T-helper 1 cell (primary cell): ENCODE measurements at places on chromosomes 5 and 9.

DNA sequence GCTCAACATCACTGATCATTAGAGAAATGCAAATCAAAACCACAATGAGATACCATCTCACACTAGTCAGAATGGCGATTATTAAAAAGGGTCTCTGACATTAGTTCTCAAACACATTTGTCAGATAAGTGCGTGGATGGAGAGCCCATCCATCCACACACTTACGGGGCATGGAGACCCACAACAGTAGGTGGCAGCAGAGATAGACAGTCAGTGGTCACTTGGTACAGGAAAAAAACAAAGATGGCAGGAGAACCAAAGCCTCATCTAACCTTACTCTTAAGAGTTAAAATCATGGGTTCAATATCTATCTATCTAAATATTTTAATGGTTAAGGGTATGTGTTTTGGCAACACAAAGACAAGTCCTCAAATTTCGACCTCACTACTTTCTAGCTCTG is 1378.7 kb upstream of the C9orf72 start:
- DNase-seq: no peak

DNA sequence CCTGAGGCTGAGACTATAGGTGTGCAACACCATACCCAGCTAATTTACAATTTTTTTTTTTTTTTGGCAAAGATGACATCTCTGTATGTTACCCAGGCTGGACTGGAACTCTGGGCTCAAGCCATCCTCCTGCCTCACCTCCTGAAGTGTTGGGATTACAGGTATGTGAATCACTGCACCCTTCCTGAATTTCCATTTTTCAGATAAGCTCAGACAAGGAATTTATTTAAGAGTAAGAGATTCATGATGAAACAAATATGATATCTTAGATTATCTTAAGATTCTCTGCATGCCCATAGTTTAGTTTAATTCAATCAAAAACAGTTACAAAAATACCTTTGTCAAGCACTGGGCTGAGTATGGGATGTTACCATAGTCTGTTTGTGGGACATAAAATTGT is 128.4 kb upstream of the BASP1 start:
- DNase-seq: no peak

DNA sequence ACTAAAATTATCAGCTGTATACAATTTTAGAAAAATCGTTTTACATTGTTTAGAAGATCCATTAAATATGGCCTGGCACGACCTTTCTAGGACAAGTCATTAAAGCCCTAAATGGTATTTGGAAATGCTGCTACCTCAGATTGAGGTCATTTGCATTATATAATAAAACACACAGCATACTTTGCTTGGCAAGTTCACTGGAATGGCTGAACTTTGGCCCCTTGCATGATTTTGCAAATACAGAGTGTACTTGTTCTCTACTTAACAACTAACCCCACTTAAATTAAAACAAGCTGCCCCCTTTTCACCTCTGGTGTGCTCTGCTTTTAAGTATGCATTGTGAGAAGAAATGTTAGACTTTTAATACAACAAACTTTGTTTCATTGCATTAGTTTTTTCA is 860.1 kb downstream of the PTPRD start:
- no peak for DNase-seq

- DNase-seq: no peak
Measured at GRCh38 chr5:174688441-174689354, 35.7 kb upstream of the MSX2 start.

DNA sequence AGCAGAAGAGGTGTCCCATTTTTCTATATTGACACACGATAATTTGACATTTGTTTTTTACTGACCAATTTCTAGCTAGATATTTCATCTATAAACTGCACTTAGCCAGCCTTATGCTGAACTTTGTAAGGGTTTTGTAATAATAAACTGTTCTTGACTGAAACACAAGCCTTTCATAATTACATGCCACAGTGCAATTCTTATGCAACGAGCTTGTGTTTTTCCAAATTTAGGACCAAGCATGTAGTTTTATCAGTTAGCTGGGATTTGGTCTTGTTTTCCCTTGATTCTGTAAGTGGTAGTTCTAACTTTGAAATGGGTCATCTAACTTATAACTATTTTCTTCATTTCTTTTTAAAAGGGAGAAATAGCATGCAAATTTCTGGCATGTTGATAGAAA is 1.3 kb upstream of the LURAP1L start:
- DNase-seq: no peak

DNA sequence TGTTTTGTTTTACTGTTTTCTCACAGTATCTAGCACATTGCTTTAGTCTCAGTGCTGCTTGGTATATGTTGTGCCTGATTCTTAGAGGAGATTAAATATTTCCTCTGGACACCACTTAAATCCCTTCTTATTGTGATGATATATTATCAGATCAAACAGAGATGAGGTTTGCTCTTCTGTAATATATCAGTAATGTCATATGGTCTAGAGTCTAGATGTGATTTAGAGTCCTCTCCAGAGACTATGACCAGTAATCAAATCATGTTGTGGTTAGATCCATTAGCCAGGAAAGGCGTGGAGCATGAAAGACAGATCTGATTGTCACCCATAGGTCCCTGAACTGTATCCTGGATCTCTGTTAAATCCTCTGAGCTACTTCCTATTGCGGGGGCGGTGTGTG is 24.4 kb downstream of the CAMK4 start:
- no peak for DNase-seq

DNA sequence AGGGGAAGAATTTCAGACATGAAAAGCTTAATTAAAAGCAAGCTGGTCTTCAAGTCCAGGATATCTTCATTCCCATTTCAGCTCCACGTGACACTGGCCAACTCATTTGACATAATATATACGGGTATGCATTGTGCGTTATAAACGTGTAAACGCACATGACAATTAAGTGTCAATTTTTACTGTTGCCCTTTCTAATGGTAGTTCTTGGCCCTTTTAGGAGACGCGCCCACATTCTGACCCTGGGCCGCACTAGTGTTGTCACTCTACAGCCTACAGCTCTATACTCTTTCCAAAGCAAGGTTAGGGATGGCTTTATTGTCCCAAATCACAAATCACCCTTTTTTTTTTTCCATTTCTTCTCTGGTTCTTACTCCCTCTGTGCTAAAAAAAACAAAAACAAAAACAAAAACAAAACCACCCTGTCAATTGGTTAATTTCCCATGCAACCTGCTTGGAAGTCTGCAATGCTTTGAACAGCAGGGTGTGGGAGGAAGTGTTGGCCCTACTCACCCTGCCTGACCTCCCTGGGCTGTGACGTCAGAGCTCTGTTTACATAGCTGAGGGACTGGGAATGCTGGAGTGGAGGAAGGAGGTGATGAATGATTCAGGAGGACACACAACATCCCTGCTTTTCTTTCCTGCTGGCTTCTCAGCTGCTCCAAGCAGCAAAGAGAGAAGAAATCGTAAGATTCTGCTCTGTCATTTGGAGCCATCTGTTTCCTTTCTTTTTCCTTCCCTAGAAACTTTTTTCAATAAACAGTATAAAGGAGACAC is 19.3 kb downstream of the RFK start:
- DNase-seq: no peak

DNA sequence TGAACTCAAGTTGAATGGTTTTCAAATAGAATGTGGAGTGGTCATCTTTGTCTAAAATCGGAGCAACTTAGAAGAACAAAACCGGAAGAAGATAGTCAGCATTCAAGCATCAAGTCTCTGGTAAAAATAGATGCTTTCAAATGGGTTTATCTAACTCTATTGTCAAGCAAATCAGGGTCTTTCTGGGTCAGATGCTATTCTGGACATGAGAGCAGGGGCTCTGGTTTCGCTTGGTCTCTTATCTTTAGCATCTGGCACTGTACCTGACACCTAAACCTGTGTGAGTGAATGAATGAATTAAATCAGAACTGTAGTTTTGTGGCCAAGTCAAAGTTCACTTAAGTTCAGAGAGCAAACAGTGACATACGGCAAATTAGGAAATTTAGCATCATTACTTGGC is 173.5 kb downstream of the SLIT3 start:
- DNase-seq: no peak
